HEK293T (cell line): ENCODE measurements at places on chromosomes 11 and 22.

DNA sequence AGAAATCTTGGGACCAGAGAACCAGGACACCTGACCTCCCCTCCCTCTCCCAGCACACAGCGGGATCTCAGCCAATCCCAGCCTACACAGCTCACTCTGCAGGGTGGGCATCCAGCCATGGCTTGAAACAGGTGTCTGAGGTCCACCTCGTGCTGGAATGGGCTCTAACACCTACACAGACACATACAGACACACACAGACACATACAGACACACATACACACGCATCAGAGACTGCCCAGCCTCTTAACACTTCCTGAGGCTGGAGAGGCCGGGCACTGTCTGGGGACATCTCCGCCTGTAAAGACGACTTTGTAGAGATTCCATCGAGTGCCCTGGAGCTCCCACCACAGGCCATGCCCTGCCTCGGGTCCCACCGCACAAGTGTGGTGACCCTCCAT lies 36.7 kb downstream of the CAPN1 start:
- DNase-seq = no peak

DNA sequence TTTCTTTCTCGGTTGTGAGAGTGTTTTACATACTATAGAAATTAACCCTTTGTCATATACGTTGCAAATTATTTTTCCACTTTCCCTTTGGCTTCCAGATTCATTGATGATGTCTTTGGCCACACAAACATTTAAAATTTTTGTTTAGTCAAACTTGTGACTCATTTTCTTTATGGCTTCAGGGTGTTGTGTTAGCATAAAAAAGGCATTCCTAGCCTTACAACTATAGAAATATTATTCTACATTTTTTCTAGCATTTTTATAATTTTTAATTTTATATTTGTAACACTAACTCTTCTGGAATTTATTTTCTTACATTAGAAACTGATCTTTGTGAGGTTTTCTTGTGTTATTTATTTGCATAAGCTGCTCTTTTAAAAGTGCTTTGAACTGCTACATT lies 12.1 kb downstream of the GRIA4 start:
- no peak for DNase-seq

DNA sequence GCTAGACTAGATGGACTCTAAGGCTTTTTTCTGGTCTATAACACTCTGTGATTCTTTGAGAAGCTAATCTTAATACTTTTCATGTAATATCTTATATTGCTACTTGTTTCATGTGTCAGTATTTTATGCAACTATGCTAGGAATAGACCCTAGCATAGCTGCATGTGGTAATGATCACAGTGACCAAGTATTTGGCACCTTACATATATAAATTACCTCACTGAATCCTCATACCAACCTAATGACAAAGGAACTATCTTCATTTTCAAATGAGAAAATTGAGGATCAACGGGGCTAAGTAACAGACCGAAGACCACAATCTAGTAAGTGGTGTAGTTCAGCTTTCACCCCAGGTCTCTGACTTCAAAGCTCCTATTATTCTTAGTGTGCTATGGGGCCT lies 327.3 kb upstream of the PITPNB start:
- DNase-seq = no peak

GRCh38 chr22:40176921-40177737 lies 596 bp upstream of the TNRC6B start:
- no peak for DNase-seq

DNA sequence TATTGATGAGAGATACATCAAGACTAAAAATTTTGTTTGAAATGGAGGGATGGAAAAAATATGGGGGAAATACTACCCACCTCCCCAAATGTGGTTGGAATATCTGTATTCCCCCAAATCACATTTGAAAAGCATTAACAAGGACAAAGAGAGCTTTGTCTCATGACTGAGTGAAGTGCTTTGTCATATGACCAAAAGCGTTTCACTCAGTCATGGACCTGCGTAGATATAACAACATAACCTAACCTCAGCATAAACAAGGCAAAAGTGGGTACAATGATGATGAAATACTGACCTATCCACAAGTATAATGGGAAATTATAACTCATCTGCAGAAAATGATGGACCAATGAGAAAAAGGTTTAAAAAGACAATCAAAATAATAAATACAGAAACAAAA lies 418.3 kb downstream of the TBC1D22A start:
- DNase-seq = no peak

DNA sequence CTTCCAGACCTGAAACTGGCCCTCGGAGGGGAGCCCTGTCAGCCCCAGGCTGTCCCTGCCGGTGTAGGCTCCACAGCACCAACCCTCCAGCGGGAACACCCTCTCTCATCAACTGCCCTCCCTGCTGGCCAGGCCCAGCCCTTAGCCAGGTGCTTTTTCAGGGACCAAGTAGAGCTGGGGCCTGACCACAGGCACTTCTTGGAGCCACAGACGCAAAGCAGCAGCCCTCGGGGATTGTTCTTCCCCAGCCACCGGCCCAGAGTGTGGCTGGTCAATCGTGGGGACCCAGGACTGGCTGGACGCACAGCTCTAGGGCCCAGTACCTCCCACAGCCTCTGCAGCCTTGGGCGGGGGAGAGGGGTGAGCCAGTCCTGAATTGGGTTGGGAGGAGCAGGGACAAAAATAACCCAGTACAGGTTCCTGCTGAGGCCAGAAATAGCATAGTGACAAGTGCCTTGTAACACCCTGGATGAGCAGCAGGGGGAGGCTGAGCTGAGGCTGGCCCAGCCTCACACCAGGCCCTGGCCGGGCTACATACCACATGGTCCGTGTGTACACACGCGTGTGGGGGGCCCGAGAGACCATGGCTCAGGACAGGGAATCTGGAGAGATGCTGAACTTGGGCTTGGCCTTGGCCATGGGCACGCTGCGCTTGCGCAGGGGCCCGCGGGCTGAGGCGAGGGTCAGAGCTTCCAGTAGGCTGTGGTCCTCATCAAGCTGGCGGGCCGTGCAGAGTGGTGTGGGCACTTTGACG lies 2.0 kb downstream of the KCNJ11 start:
- peak; percentile 60 for DNase-seq

GRCh38 chr11:79243422-79244210 lies 197.2 kb downstream of the TENM4 start:
- no peak for DNase-seq

- no peak for DNase-seq
These were observed 206.2 kb upstream of the LRRC4C start for GRCh38 chr11:41665441-41666360.

DNA sequence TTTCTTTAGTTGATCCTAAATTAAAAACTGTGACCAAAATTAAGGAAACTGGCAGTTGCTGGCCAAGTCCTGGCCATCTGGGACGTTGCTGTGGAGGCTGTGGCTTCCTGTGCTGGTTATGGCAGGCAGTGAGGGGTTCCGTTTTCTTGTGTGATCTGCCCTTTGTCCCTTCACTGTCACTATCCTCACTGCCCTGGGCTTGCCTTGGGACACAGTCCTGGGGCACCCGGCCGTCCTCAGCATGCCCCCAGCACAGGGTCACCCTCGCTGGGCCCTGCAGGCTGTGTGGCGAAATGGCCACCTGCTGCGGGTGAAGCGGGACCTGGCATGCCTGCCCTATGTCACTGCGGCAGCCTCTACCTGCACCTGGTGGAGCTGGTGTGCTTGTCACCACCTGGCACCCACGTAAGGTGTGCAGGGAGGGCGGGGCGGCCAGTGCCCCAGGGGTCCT lies 52.5 kb upstream of the SLC22A12 start:
- DNase-seq = no peak

GRCh38 chr22:33605666-33606065 lies 314.6 kb downstream of the LARGE1 start:
- DNase-seq = no peak

GRCh38 chr11:71428861-71429435 lies 19.2 kb downstream of the DHCR7 start:
- DNase-seq = no peak

DNA sequence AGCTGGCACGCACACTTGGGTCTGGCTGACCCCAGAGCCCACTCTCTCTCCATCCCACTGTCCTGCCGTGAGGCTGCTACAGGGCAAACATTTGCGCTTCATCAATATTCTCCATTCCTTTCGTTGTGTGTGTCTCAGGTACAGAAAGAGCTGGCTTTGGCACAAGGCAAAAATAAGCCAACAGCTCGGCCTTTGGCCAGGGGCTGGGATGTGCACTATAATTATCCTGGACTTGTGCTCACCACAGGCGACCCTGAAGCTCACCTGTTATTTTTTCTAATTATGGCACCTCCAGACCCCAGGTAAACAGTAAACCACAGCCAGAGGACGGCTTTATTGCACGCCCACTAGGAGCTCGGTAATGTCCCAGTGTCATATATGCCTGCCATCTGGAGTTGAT lies 10.9 kb downstream of the ZMAT5 start:
- no peak for DNase-seq

DNA sequence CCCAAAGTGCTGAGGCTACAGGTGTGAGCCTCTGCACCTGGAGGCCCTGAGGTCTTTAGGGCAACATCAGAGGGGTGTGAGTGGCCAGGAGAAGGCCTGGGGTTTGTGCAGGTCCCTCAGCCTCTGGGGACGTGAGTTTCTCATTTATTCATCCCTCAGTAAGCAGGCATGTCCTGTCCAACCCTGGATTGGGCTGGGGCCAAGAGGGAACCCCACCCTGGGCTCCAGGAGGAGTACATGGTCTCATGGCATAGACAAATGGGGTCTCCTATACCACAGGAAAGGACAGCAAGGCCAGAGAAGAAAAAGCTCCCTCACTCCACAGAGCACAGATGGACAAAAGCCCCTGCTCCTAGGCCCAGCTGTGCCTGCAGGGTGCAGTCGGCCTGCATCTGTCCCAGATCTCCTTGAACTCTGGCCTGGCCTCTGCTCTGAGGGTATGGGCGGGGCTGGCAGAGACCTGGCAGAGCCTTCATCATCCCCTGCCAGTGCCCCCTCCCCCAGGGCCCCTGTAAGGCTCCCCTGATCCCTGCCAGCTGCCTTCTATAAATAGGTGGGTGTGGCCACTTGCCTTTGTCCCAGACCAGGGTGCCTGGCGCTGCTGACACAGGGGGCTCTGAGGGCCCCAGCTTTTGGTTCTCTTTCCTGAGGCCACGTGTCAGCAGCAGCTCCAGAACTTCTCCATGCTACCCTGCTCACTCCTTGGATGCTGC lies 34.6 kb downstream of the A4GALT start:
- DNase-seq = no peak

- DNase-seq = no peak
These were observed 64.6 kb downstream of the CDKN1C start for GRCh38 chr11:2820976-2821375.

DNA sequence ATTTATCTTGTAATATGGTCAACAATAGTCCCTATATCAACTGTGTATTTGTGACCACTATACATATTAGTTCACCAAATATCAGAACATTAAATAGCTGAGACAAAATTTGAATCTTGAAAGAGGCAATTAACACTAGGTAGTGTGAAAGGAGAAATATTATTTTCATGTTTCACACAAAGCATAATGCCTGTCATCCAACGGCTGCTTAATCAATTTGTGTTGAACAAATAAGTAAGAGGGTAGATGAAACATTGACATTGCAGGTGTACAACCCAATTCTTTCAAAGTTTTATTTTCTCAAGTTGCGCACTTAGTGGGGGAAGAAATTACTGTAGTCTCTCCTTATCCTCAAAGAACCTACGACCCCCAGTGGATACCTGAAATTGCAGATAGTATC lies 3.4 kb upstream of the OR8I2 start:
- DNase-seq = no peak

GRCh38 chr11:33063326-33063881 lies 24.0 kb downstream of the TCP11L1 start:
- no peak for DNase-seq

DNA sequence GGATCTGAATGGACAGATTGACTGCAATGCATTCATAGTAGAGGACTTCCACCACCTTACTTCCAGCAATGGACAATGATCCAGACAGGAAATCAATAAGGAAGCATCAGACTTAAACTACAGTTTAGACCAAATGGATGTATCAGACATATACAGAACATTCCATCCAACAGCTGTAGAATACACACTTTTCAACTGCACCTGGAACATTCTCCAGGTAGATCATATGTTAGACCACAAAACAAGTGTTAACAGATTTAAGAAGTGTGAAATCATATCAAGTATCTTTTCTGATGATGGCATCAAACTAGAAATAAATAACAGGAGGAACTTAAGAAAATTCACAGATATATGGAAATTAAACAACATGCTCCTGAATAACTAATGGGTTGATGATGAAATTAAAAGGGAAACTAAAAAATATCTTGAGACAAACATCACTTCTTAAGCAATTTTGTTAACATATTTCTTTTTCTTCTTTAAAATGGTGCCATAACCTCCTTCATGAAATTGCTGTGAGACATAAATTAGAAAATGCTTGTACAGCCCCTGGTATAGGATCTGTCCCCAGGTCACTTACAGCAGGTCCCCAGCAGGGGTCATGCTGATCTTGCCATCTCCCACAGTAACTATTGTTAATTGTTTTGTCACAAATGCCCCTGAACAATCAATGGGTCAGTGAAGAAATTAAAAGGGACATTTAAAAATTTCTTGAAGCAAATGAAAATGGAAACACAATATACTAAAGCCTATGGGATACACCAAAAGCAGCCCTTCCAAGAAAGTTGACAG lies 100.0 kb upstream of the OR4B1 start:
- DNase-seq = no peak

- DNase-seq = no peak
These were observed 52.7 kb upstream of the CCND1 start for GRCh38 chr11:69588270-69588669.

GRCh38 chr11:96483374-96483955 lies 93.7 kb downstream of the JRKL start:
- DNase-seq = no peak

DNA sequence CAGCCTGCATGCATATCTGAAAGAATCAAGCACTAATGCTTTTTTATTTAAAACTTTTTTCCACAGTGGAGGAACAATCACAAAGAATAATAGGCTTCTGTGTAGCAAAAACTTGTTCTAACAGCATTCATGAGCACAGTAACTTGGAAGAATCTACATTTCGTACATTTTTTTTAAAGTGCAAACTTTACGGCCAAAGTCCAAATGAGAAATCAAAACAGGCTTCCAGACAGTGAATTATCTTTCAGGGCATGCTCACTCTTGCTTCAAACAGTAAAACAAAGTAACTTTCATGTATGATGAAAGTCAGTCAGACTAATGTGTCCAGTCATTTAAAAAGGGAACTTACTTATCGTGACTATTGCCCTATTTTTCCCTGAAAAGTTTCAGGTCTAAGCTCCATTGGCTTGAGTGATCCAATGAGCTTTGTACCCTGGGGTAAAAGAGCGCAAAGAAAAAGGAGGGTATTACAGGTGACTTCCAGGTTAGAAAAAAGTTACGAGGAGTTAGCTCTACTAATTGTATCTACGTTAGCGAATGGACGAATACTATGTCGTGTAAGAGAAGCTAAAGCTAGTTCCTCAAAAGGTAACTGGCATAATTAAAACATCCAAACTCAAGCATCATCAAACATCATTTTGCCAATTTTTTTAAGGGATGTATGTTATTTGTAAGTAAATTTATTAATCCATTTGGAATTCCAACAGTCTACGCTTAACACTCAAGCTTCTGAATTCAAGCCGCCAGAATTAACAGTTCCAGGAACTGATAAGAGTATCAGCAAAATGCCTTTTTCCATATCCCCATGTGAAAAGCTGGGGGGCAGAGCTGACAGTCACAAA lies 1.7 kb downstream of the PICALM start:
- DNase-seq = no peak
